Spinal cord (tissue), 10 donors: ENCODE measurements at places on chromosomes 1 and 21. TPM values are rescaled to one million over a fixed set of nuclear protein-coding genes. Genes with fewer than 3 reads are reported as not detected.

GRCh38 chr21:27704567-27705166, 737.8 kb upstream of the ADAMTS5 start:
- no peak for DNase-seq

- no peak for DNase-seq
Observed at GRCh38 chr1:156750191-156750672, 1.2 kb downstream of the HDGF start.

DNA sequence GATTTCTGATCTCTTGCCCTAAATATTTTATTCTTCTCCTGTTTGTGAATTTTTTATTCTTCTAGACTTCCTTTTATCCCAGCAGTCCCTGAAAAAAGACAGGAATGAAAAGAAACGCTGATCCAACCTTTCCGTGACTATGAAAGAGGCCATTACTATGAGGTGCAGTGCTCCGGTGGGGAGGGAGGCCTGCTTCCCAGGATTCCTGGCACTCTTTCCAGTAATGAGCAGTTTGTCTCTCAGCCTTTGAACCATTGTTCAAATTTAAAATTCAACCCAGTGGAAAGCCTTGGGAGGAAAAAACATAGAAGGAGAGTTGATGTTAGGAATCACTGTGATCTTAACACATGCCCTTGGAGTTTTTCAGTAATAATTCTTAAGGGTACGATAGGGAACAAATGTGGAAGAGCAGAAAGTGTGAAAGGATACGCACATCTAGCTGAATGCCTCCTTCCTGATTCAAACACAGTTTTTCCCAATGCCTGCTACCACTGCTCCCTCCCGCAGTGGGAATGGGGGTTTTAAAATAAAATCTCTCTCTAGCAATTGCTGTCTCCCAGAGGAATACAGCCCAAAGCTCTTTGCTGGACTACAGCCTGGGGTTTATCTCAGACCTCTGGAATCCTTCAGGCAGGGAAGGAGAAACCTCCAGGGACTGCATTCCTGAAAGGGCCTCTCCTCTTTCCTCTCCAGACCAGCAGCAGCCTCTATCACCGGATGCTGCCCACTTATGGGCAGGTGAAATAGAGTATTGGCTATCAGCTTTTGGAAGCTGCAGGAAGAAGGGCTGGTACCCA, 6.1 kb downstream of the IER5 start:
- DNase-seq = no peak

GRCh38 chr1:167122568-167122967, 28.7 kb downstream of the STYXL2 start:
- DNase-seq = no peak

DNA sequence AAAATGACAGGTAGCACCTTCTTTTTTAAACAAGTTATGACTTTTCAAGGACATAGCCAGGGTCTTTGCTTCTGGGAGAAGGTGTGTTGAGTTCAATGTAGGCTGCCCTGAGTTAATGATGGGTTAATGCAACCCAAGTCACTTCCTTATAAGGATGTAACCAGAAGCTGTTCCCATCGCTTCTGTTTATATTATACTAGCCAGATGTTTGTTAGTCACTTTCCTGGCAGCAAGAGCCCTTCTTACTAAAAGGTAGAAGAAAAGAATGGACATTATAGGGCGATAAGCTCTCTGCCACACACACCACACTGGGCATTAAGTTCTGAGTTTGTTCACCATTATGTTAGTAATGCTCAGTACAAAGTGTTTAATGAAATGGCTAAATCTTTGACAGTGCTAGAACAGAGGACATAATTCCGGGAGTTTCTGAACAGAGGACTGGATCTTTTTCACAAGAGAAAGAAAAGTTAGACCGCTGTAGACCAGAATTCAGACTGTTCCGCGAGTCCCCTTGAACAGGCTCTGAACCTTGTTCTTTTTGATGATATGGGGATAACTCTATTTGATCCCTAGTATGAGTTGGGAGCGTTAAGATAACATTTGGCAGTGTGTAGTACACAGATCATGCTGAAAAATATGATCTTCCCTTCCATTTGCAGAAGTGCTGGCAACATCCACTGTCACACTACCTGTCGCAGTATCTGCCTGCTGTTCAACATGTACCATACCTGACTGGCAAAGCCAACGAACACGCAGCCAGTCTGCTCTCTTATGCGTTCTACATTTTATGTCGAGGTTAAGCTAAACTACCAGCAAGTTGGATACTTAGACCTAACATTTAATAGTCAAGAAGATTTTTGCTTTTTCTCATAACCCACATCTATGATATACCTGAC, 41.0 kb downstream of the DEGS1 start:
- no peak for DNase-seq

- DNase-seq = no peak
Observed at GRCh38 chr1:235027862-235028250, 100.8 kb downstream of the TOMM20 start.

Gene LRRC39
- 5.3 TPM for polyA plus RNA-seq

Gene TBX19
- 2.0 TPM for polyA plus RNA-seq

Gene MTARC2
- polyA plus RNA-seq = 25.9 TPM

Gene KRTAP21-2
- polyA plus RNA-seq = not detected

Gene PPOX
- polyA plus RNA-seq = 53.0 TPM

Gene AJAP1
- polyA plus RNA-seq = 27.3 TPM
